ENCODE measurements at places on chromosomes 11 and 22.

DNA sequence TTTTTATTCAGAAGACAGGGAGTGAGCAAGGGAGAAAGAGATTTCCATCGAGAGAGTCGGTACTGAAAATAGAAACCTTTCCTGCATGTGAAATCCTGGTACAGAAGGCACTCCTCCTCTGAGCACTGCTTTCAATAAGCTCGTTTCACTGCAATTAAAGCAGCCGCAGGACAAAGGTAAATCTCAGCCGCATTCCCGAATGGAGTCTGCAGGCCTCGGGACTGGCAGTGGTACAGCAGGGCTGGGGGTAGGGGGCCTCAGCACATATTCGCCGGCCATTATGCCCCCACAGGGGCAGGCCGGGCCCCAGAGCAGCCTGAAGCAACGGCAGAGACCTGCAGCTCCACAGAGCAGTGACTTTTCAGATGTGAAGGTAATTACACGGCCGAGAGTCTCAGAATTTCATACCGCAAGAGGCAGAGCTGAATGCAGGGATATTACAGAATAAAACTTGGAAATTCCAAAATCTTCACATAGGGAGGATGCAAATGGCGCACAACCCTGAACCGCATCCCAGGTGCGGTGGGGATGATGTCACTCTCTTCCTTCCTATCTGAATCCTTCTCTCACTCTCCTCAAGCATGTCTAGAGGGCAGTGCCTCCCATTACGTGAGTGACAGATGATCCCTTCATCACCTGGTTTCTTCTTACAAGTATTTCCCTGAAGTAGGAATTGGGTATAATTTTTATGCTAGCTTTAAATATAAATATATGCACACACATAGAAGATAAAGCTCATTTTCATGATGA is 622.1 kb downstream of the OPCML start:
- no peak for DNase-seq

DNA sequence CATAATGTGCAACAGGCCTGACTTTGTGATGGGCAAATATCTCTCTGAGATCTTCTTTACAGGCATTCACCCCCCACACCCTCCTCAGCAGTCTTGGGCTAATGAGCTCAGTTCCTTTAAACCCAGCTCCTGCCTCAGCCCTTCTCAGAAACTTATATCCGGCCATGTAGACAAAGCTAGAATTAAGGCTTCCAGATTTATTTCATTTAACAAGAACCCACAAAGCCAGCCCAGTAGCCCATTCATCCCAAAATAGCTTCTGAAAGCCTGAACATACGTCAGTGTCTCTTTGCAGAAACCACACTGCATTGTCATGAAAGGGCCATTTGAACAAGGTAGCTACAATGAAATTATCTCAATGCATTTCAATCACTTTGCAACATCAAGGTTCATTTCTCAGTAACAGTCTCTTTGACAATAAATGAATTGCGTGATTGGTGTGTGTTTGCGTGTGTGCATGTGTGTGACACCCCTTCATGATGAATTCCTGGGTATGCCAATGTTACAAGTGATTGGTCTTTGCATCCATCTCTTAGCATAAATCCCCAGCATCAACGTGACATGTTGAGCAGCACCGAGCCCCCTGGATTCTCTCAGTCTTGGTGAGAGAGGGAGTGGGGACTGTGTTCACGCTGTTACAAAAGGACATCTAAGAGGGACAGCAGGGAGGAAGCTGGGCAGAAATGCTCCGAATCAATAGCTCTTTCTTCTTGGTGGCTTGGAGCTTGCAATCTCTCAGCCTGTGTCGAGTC is 299.6 kb downstream of the KIRREL3 start:
- no peak for DNase-seq

- no peak for DNase-seq
Measured at GRCh38 chr22:50672041-50672440, 582 bp upstream of the SHANK3 start.

DNA sequence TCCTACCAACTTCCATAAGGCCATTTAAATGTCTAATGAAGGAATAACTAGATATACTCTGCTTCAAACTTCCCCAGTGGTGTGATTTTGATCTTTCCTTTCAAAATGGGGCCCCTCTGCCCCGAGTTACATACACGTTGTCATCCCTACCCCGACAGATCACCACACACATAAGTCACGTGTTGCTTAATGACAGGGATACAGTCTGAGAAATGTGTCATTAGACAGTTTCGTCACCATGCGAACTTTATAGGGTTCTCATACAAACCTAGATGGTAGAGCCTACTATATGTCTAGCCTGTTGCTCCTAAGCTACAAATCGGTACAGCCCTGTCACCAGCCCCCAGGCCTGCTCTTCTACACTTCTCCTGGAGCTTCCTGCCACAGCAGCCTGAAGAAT is 49.8 kb upstream of the SCUBE2 start:
- DNase-seq = no peak
